Stimulated activated CD4-positive, alpha-beta T cell treated with anti-CD3 and anti-CD28 coated beads, Interleukin-15, amount 100 ng/mL, for 1 hour (primary cell): ENCODE measurements at places on chromosomes 1 and 21.

GRCh38 chr1:186413319-186413718, 37.7 kb downstream of the ODR4 start:
- DNase-seq: no peak

DNA sequence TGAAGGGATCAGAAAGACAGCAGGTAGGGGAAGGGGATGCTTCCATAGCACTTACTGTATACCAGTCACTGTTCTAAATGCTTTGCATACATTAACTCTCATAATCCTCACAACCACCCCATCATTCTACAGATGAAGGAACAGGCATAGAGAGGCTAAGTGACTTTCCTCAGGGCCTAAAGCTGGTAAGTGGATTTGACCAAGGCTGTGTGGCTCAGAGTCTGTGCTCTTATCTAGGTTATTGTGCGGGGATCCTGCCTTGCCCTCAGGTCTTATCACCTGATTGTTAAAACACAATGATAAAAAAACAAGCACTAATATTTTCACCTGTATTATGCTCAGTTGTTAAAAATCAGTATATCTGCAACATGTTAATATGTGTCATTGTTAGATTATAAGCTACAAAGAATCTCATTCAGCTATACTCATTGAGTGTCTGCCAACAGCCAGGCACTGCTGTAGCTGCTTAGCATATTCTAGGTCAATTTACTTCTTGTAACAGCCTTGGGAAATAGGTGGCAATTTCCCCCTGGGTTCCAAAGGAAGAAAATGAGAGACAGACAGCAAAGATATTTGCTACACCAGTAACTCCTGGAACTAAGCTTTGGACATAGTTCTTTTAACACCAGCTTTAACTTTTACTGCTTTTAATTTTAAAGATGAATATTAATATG, 38.6 kb upstream of the RBM15 start:
- DNase-seq: no peak

DNA sequence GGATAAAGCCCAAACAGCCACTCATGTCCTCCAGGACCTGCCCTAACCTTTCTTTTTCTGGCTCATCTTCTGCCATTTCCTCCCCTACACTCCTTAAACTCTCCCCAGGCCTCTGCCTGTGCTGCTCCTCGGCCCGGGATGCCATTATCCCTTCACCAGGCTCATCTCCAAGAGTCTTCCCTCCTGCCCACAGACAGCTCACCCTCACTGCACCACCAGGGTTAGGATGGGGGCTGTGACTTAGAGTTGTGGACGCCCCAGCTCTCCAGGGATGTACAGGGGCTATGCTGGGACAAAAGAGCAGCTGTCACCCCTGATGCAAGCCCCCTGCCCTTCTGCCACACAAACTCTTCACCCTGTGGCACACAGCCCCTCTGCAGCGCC, 32.0 kb downstream of the TTC39A start:
- no peak for DNase-seq

- DNase-seq: no peak
Observed at GRCh38 chr21:37811711-37812110, 104.5 kb downstream of the KCNJ6 start.

- DNase-seq: no peak
Observed at GRCh38 chr1:240503558-240503957, 108.4 kb downstream of the GREM2 start.

DNA sequence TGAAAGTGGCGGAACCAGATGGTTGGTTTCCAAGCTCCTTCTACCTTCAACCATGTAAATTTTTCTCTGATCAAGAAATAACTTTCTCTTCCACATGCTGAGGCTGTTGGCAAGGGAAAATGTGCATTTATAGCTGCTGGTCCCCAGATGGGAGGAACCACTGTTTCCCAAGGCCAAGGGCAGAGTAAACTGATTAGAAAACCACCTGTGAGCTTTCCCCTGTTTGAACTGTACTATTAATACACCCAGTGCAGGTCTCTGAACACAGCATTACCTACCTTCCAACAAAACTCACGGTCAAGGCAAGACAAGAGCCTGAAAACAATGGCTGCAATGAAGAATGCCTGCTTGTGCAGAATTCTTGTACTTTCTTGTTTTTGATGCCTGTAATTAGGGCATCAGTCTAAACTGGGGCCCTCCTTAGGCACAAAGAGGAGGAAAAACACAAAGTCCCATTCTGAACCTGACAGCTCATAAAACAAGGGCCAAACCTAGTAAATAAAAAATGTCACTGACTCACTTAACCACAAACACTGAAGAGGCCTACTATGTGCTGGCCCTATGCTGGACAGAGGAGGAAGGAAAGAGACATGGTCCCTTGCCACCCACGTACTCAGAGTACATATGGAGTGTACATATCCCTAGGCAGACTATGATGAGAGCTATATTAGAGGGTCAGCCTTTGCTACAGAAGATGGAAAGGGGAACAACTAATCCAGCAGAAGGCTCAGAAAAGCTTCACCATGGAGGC, 2.6 kb downstream of the MKNK1 start:
- no peak for DNase-seq

DNA sequence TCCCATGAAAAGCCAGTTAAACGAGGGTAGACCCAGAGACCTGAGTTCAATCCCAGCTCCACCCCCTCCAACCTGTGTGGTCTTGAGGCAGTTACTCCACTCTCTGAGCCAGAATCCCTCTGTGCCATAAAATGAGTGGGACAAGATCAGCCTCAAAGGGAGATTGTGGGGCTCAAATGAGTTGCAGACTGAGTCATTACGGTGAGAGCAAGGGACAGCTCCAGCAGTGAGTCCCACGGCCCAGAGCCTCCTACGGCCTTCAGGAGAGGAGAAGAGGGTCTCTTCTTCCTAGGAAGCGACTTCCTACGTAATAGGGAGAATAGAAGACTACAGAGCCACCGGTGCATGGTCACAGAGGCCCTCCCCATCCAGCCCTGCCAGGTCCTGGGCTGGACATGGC, 6.7 kb upstream of the CAMK2N1 start:
- DNase-seq: no peak

DNA sequence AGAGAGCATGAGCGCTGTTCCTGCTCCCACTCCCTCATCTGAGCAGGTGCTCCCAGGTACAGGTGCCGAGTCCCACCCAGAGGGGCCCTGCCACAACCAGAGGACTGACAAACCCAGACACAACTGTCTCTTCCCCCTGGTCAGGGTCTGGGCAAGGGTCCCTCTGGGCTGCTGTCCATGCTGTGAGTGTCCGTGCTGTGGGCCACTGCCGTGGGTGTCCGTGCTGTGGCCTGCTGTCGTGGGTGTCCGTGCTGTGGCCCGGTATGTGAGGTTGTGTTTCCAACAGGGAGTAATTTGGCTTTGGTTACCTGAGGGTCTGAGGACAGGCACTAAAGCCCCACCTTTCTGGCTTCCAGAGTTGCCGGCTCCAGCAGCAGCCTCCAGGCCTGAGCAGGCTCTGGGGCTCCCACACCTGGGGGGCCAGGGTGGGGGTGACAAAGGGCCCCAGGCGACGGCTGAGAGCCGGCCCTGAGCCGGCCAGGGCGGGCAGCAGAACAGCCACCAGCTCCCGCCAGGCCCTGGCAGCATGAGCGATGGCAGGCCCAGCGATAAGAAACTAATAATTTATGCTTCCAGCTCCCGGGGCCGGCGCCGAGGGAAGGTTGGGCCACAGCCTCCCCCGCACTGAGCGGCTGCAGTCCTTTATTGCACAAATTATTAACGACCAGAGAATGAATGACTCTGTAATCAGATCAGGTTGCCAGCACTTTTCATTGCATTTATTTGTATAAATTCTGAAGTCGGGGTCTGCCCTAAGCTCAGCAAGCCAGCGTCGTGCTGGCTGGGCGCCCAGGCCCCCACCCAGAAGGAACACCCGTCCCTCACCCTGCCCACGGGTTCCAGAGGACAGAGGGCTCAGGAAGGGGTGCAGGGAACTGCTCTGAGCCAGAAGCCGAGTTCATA, 7.3 kb upstream of the SAMD11 start:
- DNase-seq: no peak

DNA sequence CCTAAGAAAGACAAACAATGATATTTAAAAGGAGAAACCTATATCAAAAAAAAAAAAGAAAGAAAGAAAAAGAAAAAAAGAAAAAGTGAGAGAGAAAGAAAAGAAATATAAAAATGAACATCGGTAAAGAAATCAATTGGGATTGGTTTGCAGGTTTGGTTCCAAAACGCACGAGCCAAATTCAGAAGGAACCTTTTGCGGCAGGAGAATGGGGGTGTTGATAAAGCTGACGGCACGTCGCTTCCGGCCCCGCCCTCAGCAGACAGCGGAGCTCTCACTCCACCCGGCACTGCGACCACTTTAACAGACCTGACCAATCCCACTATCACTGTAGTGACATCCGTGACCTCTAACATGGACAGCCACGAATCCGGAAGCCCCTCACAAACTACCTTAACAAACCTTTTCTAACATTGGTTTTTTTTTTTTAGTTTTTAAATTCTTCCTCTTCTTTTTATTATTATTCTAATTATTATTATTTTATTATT, 11.7 kb downstream of the LHX9 start:
- no peak for DNase-seq

DNA sequence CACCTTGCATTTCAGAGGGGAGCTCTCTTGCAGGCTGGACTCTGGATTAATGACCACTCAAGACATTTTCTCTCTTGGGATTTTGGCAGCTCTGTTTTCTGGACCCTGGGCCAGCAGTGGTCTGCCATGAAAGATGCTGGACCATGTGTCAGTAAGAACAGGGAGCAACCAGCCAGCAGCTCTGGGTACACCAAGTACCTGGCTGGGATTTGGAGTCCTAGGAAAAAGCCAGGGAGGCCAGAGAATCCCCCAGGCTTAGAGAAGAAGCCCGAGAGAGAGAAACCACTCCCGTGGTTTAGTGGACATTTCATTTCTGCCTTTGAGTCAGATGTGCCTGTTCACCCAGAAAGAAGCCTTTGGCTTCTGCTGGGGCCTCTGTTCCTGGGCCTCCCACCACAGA, 2.5 kb downstream of the NFASC start:
- no peak for DNase-seq

DNA sequence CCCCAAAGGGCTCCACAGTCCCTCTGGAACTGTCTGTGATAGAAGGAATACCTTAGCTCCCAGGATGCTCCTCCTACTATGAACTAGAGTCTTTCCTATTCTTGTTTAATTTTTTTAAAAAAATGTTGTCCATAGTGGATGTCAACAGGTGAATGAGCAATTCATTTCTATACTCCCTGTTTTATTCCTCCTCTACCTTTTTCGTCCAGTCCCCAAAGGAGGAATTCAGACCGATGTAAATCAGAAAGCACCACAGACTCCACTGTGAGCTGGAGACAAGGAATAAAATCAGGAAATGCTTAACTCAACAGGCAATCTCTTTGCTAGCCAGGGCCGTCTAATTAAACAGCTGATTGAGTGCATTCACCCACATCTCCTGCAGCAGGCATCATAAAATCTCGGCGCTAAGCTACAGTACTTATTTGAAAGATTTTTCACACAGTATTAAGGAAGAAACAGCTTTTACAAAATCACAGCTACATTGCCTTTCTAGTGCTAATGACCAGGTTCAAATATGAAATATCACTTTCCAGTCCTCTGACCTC, 381.6 kb downstream of the SIPA1L2 start:
- no peak for DNase-seq

GRCh38 chr1:19668888-19669287, 4.2 kb downstream of the HTR6 start:
- DNase-seq: no peak

DNA sequence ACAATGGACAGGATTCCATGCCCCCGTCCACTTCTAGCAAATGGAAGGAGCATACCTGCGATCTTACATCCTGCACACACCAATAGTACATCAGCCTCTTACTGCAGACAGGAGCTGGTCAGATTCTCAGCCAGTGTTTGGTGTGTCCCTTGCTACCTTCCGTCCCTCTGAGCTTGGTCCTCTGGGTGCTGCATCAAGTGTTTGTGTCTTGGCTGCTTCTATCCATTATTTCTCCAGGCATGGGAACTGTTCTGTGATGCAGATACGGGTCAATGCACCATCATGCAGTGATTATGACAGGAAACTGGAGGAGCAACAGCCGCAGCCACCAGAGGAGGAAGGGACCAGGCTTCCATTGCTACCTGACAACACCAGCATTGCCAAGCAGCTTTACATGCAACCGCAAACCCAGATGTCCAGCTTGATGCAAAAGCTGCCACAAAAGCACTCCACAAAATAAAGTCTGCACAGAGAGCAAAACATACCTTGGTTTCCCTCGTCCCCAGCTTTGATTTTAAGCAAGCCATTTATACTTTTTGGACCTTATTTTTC, 21.9 kb upstream of the OVAAL start:
- no peak for DNase-seq

GRCh38 chr1:66182551-66183178, 351.3 kb upstream of the SGIP1 start:
- no peak for DNase-seq

DNA sequence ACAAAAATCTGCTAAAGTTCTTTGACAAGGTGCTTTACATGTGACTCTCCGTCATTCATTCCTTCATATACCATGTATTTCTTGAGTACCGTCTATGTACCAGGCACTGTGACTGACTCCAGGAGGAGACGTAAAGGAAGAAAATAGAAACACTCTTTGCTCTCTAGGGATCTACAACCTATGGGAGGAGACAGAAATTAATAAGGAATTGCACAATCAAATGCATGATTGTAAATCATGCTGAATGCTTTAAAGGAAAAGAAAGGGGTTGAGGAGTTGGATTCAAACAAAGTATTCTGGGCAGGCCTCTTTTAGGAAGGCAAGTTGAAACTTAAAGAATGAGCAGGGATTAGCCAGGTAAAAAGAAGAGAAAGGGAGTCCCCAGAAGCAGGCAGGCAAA, 239.1 kb upstream of the FGGY start:
- DNase-seq: no peak

DNA sequence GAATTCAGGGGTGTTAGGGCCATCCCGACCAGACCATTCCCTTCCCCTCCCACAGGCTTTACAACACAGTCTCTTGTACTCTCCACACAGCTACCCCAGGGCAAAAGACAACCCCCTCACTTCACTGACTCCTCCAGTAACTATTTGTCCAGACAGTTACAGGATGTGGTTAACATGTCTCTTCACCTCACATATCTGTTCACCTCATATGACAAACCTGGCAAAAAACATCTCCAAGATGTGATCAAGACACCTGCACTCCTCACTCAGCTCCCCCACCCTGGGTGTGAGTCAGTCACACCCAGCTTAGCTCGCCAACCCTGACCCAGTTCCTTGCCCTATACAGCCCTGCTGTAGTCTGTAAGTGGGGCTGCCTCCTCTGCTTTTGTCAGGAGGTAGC, 490.5 kb upstream of the CHRM3 start:
- DNase-seq: no peak

DNA sequence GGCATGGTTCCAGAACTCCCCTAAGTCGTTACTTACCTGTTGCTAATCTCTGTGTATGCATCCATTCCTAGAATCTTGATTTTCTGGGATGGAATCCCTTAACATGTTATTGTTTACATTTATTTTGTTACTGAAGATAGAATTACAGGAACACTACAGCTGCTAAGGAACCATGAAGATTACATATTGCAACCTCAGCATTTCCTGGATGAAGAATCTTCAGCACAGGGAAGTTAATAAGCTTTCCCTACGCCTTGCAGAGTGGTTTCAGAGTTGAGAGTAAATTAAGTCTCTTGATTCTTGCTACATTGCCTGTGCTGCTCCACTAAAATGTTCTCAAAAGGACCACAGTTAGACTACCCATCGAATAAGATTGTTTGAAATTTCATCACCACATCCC, 31.4 kb upstream of the GBP6 start:
- no peak for DNase-seq

- no peak for DNase-seq
Observed at GRCh38 chr1:55374801-55375616, 159.8 kb upstream of the USP24 start.
